ENCODE measurements at places on chromosomes 11 and 22.

DNA sequence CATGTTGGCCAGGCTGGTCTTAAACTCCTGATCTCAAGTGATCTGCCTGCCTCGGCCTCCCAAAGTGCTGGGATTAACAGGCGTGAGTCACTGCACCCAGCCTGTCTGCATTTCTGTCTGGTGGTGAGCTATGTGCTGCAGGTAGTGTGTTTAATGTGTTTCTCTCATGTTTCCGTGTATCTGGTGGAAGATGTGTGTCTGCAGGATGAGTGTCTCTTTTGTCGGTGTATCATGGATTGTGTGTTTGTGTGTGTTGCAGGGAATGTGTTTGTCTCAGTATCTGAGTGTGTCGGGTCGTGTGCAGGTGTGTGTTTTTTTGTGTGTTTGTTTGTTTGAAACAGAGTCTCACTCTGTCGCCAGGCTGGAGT lies 16.1 kb downstream of the SCARF2 start:
- peak; percentile 42 for DNase-seq

- DNase-seq, result no peak
Measured at GRCh38 chr11:125929445-125930075, 16.3 kb upstream of the VSIG10L2 start.

DNA sequence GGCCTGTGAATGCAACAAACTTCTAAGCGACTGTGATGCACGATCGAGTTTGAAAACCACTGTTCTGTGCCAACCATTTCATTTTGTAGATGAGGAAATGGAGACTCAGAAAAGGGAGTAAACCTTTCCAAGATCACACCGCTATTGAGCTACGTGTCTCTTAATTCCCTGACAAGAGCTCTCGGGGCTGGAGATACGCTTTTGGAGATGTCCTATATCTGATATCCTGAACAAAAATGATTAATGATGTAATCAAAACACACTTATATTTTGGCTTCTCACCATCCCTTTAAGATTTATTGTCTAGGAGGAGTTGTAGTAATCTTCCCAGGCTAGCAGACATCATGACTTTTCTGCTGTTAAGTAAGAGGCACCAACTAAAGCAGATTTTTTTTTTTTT lies 1.7 kb upstream of the PARVA start:
- DNase-seq, result no peak

DNA sequence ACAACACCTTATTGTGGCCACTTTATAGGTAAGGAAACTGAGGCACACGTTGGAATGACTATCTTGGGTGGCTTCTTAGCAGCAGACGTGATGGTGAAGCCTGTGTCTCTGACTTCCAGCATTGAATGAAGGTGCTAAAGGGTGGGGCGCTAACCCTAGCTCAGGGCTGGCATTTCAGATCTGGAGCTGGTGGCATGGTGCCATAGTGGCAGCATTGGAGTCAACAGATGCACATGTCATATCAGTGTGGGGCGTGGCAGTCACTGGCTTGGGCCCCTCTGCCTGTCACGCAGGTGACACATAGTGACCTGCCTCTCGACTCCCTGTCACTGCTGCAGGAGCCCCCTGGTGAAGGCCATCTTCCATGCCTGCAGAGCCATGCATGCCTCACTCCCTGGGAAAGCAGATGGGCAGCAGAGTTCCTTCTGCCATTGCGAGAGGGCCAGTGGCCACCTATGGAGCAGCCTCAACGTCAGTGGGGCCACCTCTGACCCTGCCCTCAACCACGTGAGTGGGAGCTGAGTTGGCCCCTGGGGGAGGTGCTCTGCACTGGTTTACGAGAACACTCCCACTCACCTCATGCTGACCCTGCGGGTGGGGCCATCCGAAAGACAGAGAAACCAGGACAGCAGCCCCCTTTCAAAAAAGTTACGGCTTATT lies 14.8 kb downstream of the SHISA8 start:
- DNase-seq, result no peak

DNA sequence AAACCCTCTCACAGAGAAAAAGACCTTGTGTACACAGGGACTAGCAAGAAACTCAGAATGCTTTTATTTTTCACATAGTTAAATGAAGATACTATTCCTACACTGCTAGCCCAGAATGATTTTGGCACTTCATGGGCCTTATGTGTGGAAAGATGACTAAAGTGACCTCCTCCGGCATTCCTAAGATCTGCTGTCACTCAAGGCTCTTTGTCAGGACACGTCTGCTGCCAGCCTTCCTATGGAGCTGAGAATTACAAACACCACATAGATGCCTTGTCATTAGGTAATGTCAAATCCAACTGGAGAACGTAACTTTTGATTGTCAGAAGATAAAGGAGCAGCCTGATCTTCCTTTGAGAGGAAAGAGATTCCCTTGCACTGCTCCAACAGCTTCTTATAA lies 249.1 kb downstream of the FAT3 start:
- DNase-seq, result no peak

All from activated effector memory CD4-positive, alpha-beta T cell treated with anti-CD3 and anti-CD28 coated beads, Interleukin-2, amount 50 U/mL, for 16 hours (primary cell).